Myocyte (in vitro differentiated cells): ENCODE measurements at places on chromosomes 4 and X.

- no peak for DNase-seq
Observed at GRCh38 chrX:53122013-53122412, 28.1 kb downstream of the KANTR start.

DNA sequence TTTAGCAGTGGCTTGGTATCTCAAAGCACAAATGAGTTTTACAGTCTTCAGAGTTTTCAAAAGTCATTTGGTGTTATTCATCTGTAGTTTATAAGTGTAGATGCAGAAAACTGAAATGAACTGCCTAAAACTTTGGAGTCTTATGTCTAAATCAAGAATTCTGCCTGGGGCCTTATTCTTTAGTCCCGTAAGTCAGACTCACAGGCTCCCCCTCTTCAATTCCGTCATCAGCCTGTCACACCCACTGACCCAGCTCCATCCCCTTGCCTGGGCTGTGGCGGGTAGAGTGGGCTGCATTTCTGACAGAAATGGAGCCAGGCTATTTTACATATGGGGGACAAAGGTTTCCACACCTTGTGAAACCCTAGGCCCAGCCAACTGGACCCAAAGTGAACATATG lies 44.3 kb downstream of the TSPAN5 start:
- no peak for DNase-seq

DNA sequence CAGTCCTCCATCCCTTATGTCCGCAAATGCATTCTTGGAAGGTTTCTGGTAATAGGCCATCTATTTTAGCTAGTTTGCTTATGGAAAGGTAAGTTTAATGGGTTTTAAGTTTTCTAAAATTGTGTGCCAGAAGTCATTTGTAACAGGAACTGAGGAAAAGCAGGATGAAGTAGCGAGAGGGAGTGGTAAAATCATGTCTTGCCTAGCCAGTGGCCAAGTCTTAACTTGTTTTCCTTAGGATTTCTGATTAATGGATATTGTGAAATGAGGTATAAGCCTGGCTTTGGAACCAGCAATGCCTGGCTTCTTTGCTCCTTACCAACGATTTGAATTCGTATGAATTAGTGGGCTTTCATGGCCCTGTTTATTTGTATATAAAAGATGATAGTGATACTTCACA lies 7.3 kb downstream of the SEC24B start:
- no peak for DNase-seq

DNA sequence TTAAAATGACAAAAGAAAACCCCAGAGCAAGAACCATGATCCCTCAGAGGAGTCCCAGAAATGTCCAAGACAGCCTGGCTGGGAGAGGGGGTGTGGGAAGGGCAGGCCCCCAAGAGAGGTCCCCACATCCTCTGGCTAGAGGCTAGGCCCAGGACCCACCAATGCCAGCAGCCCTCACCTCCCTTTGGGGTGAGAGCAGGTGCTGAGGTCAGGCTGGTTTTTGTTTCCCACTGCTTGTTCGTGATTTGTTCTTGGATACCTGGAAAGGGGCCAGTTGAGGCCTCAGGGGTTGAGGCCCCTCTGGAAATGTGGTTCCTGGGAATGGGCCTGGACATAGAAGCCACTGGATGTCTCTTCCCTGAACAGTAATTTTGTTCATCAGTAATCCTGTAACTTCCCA lies 2.3 kb upstream of the GRSF1 start:
- peak; percentile 86 for DNase-seq

GRCh38 chrX:25442499-25442898 lies 426.7 kb upstream of the ARX start:
- no peak for DNase-seq

GRCh38 chr4:15706646-15707362 lies 3.9 kb downstream of the BST1 start:
- DNase-seq: no peak

GRCh38 chr4:56908206-56909085 lies 746 bp downstream of the REST start:
- peak; percentile 76 for DNase-seq

DNA sequence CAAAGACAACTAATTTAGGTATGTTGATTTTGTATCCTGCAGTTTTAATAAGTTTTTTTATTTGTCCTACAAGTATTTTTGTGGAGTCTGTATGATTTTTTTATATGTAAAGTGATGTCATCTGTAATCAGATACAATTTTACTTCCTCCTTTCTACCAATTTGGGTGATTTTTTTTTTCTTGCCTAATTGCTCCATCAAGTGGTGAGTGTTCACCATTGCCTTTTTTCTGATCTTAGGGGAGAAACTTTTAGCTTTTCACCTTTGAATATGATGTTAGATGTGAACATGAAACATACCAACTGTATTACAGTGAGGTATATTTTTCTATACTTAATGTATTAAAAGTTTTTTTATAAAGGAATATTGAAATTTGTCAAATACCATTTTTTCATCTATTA lies 362.3 kb downstream of the PABPC4L start:
- no peak for DNase-seq

DNA sequence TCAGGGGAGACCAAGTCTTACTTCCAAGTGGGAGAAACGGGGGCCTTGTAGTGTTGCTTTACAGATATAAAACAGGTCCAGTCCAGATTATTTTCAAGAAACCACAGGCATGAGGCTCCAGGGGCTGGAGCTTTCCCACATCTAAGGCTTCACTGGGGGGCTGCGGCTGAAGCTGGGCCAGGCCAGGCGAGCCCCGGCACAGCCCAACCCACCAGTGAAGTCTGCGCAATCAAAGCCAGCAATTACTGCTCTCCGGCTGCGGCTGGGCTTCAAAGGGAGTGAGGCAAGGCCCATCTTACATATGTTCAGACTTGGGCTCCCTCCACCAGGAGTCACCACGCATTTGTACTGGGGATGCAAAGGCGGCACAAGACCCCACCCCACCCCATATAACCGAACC lies 61.7 kb downstream of the HADH start:
- DNase-seq: no peak

DNA sequence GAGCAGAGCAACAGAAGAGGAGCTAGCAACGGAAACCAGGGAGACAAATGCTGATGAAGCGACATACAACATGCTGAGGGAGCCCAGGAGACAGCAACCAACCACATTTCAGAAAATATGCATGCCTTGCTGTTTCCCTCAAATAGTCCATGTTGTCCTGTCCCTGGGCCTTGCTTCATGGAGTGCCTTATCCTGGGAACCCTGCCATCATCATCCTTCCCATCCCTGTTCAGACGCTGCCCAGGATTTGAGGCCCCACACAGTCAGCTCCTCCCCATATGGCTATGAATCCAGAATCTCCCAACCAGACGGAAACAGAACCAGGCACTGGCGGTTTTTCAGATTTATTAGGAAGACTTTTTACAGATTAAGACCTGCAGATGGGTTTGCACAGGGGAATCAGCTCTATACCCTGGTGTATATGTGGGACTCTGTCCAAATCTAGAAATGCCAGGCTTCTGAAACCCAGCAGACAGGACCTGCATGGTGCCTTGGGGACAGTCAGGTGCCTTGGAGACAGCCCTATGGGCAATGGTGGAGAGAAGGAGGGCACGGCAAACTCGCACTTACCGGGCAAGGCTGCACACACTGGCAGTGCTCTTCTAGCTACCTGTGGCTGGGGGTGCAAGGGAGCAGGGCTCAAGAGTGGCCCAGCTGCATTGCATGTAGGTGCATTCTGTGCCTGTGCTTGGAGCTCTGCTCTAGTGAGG lies 199.7 kb upstream of the MAMLD1 start:
- no peak for DNase-seq

DNA sequence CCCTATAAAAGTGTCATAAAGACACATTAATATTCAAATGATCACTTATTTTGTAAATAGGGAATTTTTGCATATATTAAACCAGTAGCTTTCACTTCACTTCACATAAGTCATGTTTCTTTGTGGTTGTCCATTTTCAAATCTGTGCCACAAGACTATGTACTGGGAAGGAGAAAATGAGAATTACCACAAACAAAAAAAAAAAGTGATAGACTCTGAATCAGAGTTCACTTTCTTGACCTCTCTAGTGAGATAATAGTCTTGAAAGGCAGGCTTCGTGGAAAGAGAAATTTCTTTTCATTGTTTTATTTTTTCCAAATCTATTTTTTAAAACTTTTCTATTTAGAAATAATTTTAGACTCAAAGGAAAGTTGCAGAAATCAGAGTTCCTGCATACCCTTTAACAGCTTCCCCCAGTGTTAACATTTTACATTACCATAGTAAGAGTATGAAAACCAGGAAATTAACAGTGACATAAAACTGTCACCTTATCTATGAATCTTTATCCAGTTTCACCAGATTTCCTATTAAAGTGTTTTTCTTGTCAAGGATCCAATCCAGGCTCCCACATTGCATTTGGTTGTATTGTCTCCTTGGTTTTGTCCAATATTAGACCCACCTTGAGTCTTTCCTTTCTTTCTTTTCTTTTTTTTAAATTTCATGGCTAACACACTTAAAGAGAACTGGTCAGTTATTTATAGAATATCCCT lies 215.4 kb upstream of the PGRMC2 start:
- no peak for DNase-seq

DNA sequence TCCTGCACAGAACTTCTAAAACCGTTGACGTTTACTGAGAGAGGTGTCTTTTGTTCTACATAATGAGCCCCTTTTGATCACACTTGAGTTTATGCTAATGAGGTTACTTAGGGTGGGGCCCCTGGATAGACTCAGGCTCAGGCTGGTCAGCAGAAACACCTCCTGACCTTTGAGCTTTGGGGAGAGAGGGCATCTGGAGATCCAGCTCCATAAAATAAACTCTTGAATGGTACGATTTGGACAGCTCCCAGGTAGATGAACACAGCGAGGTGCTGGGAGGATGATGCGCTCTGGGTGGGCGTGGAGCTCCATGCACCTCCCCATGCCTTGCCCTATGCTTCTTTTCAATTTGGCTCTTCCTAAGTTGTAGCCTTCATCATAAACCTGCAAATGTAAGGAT lies 52.0 kb downstream of the ENOPH1 start:
- no peak for DNase-seq

DNA sequence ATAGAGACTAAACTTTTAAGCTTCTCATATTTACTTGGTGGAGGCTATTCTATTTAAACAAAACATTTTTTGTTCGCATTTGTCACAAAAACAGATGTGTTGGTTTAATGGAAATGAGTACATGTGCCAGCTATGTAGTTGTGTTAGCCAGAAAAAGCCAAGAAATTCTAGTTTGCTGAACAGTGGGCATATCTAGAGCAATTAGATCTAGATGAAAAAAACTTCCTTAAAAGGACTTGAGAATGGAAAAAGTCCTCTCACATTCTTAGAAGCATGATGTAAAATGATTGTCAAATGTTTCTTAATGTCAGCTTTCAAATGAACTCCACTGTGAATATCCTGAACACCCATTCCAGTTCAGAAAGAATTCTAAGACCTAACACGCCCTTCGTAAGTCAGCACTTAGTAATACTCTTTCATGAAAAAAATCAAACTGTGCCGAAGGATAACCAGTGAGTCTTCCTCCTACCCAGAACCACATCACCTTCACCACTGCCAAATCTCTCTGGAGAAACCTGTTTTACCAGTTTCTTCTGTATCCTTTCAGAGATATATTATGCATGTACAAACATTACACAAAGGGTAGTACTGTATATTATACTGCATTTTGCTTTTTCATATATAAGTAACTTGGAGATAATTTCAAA lies 28.2 kb downstream of the PHKA1 start:
- DNase-seq: peak; percentile 25

DNA sequence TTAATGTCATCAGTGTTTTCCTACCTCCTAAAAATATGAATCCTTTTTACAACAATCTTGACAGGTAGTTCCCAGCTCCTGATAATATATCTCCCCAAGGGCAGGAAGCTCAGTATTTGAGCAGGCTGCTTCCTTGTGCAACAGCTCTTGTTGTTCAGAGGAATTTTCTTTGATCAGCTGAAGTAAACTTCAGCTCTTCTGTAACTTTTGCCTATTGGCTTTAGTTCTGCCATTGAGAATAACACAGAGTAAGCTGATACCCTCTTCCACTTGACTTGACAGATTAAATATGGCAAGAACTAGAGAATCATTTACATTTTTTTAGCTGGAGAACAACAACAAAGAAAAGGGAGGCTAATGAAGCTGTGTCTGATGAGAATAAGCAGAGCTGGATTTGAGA lies 75.2 kb downstream of the LUZP4 start:
- no peak for DNase-seq

GRCh38 chr4:138494931-138495330 lies 252.8 kb upstream of the SLC7A11 start:
- peak; percentile 70 for DNase-seq

DNA sequence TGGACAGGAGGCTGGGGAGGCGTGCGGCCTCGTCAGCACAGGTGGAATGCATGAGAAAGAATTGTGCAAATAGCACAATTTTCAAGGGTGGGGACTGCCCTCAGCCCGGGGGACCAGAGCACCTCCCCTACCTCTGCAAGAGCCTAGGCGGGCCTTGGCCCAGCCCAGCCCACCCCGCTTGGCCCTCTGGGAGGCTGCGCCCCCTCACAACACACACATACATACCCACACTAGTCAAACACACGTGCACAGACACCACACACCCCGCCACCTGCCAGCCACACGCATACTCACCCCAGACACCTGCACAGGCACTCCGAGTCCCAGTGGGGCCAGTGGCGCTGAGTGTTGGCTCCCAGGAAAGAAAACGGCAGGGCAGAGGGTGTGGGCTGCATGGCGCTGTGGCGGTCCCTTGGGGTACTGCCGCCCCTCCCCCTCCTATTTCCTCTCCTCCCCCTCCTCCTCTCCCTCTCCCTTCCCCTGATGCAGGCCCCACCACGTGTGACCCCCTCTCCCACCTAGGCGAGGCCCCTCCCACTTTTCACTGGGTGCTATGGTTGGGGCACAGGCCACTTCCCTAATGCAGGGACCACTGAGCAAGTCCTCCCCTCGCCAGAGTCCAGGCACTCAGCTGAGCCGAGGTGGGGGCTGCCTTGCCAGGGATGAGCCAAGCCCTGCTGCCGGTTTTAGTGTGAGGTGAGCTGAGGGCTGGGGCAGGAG lies 84.5 kb downstream of the FAM53A start:
- no peak for DNase-seq

GRCh38 chr4:162878096-162878495 lies 288.6 kb downstream of the NAF1 start:
- DNase-seq: no peak

DNA sequence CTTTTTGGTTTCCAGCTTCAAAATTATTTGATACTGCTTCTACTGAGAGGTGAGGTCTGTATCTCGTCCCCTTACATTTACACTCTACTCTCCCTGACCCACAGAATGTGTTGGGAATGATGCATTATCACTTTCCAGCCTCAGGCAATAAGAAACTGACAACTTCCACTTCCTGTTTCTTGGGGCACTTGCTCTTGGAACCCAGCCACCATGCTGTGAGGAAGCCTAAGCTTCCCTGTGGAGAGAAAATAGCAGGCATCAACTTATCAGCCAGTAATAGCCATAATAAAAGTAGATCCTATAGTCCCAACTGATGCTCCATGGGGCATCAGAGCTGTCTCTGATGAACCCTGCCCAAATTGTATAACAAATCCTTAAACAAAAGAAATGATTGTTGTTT lies 32.6 kb downstream of the RELL1 start:
- no peak for DNase-seq
